DMS 273 treated with DMSO at 0.1 percent for 48 hours (cell line): ENCODE measurements at places on chromosomes 7 and 10.

- DNase-seq: no peak
Observed at GRCh38 chr7:128030654-128031611, at the start of gene LRRC4. Gene LRRC4, minus strand, starts transcription at chr7:128031437. Its CDS starts 797 bp downstream, at chr7:128030640.

- DNase-seq: no peak
Observed at GRCh38 chr10:129310881-129311280, 156.2 kb upstream of the MGMT start.

GRCh38 chr7:27188386-27189294 is 3.6 kb upstream of the HOXA11 start:
- DNase-seq: no peak

- DNase-seq: no peak
Observed at GRCh38 chr10:96419351-96419750, 60.5 kb upstream of the OPALIN start.

DNA sequence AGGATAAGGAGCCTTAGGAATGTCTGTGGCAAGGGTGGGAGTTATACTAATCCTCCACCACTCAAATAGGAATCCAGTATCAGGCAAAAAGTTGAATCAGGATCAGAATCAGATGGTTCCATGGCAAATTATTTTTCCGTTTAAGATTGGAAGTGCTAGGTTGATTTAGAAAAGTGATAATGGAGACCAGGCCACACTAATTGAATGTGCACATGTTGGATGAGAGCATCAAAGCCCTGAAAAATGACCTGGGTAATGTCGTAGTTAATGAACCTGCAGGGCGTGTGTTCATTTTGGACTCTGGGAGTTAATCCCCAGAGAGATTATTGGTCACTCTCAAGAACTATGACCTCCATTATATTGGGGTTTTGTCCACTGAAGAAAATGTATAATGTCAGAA is 53.3 kb upstream of the UBN2 start:
- DNase-seq: no peak

DNA sequence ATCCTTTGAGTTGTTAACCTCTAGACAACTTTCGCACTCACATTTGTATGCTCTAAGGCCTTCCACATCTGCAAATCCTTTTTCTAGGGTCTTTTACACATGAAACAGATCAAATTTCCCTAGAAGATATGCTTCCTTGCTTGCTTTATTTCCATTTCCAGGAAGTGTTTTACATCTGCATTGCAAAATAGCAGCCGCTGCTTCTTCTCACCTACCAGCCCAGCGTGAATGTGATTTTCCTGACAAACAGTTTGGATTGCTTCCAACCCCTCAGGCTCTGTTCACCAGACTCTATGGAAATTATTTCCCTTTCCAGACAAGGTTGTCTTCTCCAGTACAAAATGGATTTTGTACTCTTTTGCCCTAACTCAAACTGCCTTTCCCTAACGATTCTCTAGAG is 50.9 kb upstream of the PAPSS2 start:
- DNase-seq: no peak

DNA sequence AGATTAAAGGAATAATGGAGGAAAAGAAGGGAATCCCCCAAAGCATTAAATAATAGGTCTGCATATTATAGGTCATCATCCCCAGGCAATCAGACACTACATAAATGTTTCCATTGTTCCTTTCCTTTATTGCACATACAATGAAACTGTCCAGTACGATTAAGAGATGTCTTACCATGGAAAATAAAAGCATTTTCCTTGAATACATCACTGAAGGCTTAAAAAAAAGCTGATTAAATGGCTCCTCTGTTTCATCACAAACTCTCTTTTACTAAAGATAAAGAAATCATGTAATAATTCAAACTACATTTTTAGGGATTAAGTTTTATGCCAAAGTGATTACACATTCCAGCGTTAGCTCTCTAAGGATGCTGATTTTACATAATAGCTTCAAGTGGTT is 316.0 kb downstream of the AGMO start:
- DNase-seq: no peak

GRCh38 chr7:82163586-82163985 is 280.0 kb downstream of the CACNA2D1 start:
- no peak for DNase-seq

GRCh38 chr10:8044908-8045725 is 9.4 kb upstream of the GATA3 start:
- no peak for DNase-seq

GRCh38 chr10:73926152-73926764 is 15.3 kb downstream of the PLAU start:
- DNase-seq: no peak

DNA sequence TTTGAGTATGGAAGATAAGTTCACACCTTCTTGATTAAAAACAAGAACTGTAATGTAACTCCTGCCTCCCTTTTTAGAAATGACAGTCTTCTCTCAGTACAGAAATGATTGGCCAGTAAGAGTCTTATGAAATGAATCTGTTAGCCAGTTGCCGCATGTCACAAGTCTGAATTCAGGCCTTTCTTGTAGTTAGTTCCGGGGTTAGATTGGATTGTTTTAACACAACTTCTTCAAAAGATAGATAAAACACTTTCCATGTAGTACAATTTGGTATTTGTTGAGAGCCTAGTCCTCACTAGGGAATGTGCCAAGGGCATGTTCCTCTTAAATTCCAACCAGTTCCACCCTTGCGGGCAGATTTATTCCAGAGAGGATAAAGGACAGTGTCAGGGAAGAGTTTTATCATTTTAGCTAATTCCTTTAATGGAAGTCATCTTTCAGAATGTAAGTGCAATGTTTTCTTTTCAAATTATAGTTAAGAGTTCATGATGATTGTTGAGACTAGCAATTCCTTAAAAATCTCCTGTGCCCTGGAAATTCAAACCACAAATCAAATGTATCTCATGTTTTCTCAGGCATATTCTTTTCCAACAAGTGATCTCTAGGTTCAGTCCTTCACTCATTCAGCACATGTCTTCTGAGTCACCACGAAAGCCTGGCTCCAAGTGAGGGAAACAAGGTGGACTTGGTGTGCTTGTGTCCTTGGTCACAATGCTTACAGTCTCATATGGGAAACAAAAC is 4.1 kb downstream of the FHIP2A start:
- no peak for DNase-seq

DNA sequence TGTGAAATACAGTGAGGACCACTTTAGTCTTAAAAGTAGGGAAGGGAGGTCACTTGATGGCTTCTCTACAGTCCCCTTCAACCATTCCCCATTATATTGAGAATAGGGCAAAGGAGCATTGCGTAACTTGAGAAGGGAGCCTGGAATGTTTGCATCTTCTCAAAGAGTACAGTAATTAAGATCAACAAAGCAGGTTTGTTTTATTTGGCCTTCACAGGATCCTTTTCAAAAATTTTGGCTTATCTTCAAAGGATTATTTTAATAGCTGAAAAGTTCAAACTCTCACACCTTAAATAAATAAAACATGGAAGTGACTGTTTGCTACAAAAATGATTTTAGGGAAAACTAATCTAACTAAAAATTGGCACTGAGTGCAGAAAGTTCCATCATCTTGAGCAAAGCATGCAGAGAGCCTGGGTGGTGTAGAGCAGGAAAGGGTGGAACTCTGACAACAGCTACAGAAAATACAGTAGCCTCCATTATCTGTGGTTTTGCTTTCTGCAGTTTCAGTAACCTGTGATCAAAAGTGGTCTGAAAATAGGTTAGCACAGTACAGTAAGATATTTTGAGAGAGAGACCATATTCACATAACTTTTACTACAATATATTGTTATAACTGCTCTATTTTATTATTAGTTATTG is 214.0 kb downstream of the MDFIC start:
- DNase-seq: no peak

GRCh38 chr10:6494936-6495592 is 85.0 kb downstream of the PRKCQ start:
- DNase-seq: no peak

DNA sequence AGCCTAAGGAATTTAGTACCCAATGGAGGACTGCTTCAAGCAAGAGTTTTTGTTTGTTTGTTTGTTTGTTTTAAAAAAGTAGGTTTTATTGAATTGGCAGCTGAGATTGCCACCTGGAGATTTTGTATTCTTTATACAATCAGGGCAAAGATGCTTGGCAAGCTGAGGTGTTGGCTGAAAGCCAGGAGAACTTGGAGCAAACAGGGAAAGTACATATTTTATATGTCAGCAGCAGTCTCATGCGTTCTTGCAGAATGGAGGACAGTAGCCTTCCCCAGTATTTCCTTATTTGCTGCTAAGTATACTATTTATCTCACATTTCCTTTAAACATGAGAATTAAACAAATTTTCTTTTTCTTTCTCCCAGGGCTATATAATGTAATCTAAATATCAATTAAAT is 22.6 kb upstream of the ICA1 start:
- DNase-seq: no peak

- no peak for DNase-seq
Observed at GRCh38 chr10:74039561-74040145, 41.7 kb downstream of the VCL start.
